Fibroblast of skin of back (primary cell): ENCODE measurements at places on chromosomes 3 and 15.

- DNase-seq = no peak
Observed at GRCh38 chr15:96969732-96970710, 639.5 kb downstream of the NR2F2 start.

GRCh38 chr3:162269636-162270458, 773.2 kb downstream of the OTOL1 start:
- DNase-seq = no peak

GRCh38 chr15:73947651-73948050, 21.4 kb downstream of the LOXL1 start:
- no peak for DNase-seq

GRCh38 chr3:40951636-40952035, 247.7 kb upstream of the CTNNB1 start:
- peak; percentile 92 for DNase-seq

GRCh38 chr15:37586011-37586583, 348.3 kb upstream of the TMCO5A start:
- DNase-seq = peak; percentile 75

DNA sequence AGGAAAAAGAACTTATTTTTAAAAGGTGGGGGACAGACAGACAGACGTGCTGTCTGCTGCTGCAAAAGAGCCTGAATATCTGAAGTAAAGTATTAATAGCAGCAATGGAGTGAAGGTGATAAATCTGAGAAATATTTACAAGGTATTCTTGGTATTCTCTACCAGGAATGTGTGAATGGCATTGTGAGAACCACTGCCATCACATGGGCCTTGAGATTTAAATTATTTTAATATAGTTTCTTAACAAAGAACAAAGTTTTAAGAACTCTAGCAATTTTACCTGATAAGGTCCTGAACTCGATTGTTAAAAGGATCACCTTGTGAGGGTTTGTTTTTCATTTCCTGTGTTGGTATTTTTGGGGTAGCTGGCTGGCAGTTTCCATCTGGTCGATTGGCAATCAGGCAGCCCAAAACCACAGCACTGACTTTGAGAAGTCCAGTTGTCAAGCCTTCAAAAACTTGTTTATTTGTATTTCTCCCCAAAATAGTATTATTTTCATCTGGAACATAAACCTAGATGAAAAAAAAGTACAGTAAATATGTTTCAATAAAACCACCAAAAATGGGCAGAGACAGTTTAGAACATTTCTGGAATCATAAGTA, 97.3 kb downstream of the ISL2 start:
- peak; percentile 65 for DNase-seq

DNA sequence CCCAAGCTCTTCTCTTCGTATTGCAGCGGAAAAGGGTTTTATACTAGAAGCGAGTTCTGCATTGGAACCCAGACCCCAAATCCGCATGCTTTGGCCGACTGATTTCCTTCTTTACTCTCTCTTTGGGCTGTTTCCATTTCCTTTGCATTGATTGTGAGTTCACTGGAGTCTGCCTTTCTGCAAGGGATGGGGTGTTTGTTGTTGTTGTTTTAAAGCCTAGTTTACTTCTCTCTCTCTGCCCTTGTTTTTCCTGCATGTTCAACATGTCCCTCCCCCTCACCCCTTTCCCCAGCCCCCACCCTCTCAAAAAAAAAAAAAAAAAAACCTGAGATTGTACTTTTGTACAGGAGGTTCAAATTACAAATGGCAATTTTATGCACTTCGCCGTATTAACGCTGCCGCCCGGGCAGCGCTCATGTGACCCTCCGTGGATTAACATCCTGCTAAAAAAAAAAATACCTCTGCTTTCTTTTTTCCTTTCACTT, 2.2 kb downstream of the NR2F2 start:
- DNase-seq = peak; percentile 42

DNA sequence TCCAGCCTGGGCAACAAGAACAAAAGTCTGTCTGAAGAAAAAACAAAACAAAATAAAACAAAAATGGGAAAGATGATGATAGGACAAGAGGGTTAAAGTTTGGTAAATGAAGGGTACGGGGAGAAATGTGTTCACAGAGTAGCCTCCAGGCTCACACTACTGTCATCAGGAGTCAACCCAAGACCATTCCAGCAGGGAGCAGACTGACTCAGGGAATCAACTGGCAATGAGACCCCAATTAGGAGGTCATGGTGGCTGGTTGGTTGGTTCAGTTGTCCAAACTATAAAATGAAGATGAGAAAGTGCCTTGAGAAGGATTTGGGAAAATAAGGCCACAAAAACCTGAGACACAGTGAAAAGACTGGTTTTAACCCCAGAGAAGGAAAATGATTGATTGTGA, 51.8 kb downstream of the KLHL6 start:
- no peak for DNase-seq

GRCh38 chr3:170740726-170741591, 129.0 kb downstream of the RPL22L1 start:
- DNase-seq = peak; percentile 40

DNA sequence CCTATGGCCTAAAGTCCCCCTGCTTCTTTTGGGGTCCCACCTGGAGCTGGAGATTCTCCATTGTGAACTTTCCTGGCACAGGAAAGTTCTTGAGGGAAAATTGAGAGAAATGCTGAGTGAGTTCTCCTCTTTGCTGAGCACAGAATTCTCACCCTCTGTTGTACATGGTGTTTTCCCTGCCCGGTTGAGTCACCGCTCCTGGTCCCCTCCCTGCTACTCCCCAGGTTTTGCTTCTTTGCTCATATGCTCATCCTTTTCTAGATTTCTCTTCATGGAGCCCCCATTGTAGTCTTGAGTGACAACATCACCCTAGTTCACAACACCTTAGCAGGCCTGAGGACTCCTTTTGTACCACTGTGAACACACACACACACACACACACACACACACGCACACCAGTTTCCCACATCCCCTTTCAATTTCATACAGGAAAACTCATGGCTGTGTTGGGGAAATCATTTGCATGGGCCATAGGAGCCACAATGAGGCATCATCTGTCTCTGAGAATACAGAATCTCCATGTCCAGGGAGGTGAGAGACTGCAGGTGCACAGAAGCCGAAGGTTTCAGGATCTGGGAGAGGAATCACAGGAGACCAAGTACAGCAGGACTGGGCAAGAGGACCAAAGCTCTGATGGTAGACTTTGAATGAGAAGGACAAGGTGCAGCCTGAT, 585.3 kb downstream of the GOLGA6L6 start:
- no peak for DNase-seq

GRCh38 chr3:123755085-123755484, 129.0 kb downstream of the MYLK start:
- no peak for DNase-seq

DNA sequence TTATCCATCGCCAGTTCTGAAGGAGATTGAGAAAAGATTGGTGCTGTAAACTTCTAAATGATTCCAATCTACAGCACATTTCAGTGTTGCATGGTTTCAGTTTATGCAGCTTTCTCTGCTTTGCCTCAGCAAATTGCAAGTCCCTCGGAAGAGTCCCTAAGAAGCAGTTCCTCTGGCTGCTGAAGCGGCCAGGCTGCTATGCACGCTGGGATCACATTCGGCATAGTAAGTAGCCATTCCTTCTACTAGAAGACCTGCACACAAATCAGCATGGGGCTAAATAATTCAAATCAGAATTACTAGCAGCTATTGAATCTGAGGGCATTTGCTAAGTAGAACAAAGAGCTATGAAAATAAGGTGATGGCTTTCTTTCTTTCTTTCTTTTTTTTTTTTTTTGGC, 769.5 kb downstream of the AGBL1 start:
- DNase-seq = no peak

DNA sequence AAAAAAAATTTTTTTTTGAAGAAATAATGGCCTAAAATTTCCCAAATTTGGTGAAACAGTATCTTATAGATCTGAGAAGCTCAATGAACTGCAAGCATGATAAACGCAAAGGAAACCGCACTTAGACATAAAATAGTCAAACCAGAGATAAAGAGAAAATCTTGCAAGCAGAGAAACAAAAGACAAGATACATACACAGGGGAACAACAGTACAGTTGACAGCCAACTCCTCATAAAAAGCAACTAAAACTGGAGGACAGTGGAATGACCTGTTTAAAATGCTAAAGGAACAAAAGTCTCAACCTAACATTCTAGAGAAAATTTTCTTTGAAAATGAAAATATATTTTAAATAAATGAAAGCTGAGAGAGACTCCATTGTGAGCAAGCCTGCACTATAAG, 107.5 kb downstream of the RASA2 start:
- DNase-seq = no peak

GRCh38 chr15:66364944-66365528, 8.6 kb upstream of the TIPIN start:
- DNase-seq = no peak

GRCh38 chr3:193851428-193851847, 258.4 kb downstream of the OPA1 start:
- DNase-seq = no peak

DNA sequence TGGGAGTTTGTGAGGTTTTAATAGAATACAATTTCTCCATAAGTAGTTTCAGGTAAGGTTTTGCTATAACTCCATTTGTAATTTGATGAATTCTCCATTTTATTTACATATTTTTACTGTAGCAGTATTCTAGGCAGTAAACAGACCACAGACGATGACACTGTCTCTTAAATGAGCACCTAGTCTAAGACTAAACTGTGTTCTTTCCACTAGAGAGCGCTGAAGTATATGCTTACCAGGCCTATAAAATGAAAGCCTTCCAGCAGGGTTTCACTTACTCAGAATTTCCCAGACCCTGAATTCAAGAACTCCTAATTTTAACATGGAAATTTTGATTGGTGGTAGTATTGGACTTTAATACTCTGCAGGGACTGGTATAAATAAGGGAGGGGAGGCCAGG, 41.6 kb downstream of the POLG start:
- no peak for DNase-seq

DNA sequence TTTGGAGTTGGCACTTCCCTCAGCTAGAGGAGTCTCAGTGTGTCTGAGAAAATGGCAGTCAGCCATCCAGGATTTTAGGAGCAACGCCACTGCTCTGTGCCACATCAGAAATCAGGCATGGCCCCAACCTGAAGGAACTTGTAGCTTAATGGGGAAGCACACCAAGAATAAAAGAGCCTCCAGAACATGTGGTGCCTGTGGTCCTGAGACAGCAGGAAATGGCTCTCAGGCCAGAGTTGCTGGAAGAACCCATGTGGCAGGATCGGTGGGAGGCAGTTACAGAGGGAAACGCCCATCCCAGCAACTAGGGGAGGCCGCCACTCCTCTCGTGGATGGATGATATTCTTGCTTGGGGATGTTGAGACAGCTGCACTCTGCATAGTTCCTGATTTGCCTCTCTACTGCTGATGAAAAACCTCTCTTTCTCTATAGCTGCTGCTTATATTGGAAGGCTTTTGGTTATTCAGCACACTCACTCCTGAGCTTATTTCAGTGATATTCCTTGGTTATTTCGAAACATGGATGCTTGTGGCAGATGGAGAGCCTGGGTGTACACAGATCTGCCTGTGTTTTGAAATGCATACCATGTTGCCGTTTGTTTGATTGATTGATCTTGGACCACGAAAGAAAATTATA, 52.4 kb downstream of the KLHL25 start:
- peak; percentile 19 for DNase-seq

DNA sequence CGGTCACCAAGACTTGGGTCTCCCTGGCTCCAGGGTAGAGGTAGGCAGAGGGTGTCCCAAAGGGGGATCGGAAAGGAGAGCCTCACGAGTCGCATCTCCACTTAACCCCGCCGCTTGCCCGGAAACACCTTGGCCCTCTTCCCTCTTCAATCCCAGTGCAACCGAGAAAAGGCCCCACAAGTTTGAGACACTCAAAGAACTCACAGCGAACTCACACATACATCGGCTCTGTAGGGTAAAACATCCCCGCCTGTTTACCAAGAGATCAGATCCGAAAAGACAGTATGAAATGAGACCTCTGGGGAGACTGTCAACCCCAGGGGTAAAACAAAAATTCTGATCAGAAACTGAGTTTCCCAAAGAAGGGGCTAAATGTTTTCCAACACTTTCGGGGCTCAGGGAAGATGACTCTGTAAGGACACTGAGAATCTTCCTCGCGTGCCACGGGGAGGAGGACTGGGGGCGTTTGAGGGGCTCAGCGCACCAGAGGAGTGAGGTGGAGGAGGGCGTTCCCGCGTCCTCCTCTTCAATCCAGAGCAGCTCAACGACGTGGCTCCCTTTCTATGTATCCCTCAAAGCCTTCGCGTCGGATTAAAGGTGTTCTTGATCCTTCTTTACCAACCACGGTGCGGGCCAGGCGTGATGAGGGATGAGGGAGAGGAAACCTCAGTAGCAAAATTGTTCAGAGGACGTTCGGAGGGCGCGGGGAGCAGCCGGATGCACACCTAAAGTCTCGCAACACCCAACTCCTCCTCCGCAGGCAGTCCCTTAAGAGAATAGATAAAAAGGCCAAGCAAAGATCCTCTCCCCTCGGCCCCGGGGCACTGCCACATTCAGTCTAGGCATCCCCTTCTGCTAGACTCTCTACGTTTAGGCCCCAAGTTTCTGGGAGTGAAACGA, 3.7 kb downstream of the WNT5A start:
- peak; percentile 55 for DNase-seq

DNA sequence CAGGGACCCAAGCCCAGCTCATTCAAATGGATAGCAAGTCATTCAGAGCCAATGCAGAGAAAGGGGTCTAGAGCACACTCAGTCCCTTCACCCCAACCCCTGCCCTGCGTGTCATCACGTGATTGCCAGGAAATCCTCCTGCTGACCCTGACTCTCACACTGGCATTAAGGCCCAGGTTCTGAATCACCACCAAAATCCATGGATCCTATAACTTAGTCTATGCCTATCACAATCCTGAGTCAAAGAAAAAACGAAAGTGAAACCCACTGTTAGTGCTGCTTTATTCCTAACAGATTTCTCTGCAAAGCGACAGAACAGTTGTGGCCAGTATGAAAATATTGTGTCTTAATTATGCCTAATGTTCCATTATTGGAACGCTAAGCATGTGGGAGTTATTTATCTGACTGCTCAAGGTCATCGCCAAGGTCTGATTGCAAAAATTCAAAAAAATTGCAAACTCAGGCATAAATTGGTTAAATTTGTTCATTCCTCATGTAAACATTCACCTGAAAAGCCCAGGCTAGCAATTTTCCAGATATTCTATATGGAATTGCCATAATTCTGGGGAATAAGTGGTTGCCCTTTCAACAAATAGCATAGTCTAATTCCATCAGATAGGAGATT, 108.7 kb upstream of the EIF1B start:
- no peak for DNase-seq

GRCh38 chr15:73368301-73369136, at the start of gene HCN4:
HCN4 (minus strand) TSS chr15:73368958; CDS start chr15:73368270, 688 bp downstream.
- no peak for DNase-seq

- DNase-seq = peak; percentile 74
Observed at GRCh38 chr3:71389911-71390573, 193.5 kb downstream of the FOXP1 start.
